Thoracic aorta endothelial cell (primary cell): ENCODE measurements at places on chromosomes 16 and 17. TPM values are rescaled to one million over a fixed set of nuclear protein-coding genes. Genes with fewer than 3 reads are reported as not detected.

NOXO1 gene
- total RNA-seq, result 0.40 TPM in 1 of 2 replicates, not detected in the other

SIRT7 gene
- 17.3 and 21.1 TPM in 2 replicates for total RNA-seq

MYL11 gene
- not detected in 2 replicates for total RNA-seq

HYDIN gene
- total RNA-seq, result not detected in 2 replicates

LHX1 gene
- not detected in 2 replicates for total RNA-seq

SLC5A2 gene
- 0.07 TPM in 1 of 2 replicates, not detected in the other for total RNA-seq

C16orf89 gene
- not detected in 2 replicates for total RNA-seq

KRT12 gene
- total RNA-seq, result not detected in 2 replicates

CX3CL1 gene
- 0.27 and 1.7 TPM in 2 replicates for total RNA-seq

DNAI2 gene
- total RNA-seq, result not detected in 2 replicates

ASGR1 gene
- 5.8 and 9.7 TPM in 2 replicates for total RNA-seq

CCL4 gene
- not detected in 2 replicates for total RNA-seq

MYH3 gene
- under 0.01 and 0.50 TPM in 2 replicates for total RNA-seq

CD300LG gene
- not detected in 2 replicates for total RNA-seq

TMIGD1 gene
- total RNA-seq, result not detected in 2 replicates

CLEC18A gene
- 0.13 and 0.22 TPM in 2 replicates for total RNA-seq

ADAP2 gene
- total RNA-seq, result 0.27 and 0.36 TPM in 2 replicates

ALDOA gene
- total RNA-seq, result 921 and 974 TPM in 2 replicates

KIFC3 gene
- total RNA-seq, result 39.6 and 41.0 TPM in 2 replicates

CD300LB gene
- total RNA-seq, result not detected in 2 replicates

TMC6 gene
- total RNA-seq, result 29.0 and 42.0 TPM in 2 replicates

MPO gene
- not detected in 2 replicates for total RNA-seq

MEFV gene
- total RNA-seq, result under 0.01 TPM in 1 of 2 replicates, not detected in the other

ITGAX gene
- 0.27 and 2.9 TPM in 2 replicates for total RNA-seq

HLF gene
- total RNA-seq, result under 0.01 and 0.22 TPM in 2 replicates

ERN2 gene
- not detected in 2 replicates for total RNA-seq

ADPRM gene
- total RNA-seq, result 9.7 and 10.4 TPM in 2 replicates

RFNG gene
- 22.6 and 23.7 TPM in 2 replicates for total RNA-seq

TMEM100 gene
- total RNA-seq, result 0.80 TPM in 1 of 2 replicates, not detected in the other

ITGAD gene
- not detected in 2 replicates for total RNA-seq

WNT3 gene
- total RNA-seq, result 0.93 and 2.6 TPM in 2 replicates

CDH3 gene
- not detected in 2 replicates for total RNA-seq

ST6GALNAC2 gene
- total RNA-seq, result 0.22 and 0.27 TPM in 2 replicates
